ENCODE measurements at places on chromosomes 4 and X.

- DNase-seq: no peak
Measured at GRCh38 chr4:112183252-112183651, 38.0 kb downstream of the FAM241A start.

DNA sequence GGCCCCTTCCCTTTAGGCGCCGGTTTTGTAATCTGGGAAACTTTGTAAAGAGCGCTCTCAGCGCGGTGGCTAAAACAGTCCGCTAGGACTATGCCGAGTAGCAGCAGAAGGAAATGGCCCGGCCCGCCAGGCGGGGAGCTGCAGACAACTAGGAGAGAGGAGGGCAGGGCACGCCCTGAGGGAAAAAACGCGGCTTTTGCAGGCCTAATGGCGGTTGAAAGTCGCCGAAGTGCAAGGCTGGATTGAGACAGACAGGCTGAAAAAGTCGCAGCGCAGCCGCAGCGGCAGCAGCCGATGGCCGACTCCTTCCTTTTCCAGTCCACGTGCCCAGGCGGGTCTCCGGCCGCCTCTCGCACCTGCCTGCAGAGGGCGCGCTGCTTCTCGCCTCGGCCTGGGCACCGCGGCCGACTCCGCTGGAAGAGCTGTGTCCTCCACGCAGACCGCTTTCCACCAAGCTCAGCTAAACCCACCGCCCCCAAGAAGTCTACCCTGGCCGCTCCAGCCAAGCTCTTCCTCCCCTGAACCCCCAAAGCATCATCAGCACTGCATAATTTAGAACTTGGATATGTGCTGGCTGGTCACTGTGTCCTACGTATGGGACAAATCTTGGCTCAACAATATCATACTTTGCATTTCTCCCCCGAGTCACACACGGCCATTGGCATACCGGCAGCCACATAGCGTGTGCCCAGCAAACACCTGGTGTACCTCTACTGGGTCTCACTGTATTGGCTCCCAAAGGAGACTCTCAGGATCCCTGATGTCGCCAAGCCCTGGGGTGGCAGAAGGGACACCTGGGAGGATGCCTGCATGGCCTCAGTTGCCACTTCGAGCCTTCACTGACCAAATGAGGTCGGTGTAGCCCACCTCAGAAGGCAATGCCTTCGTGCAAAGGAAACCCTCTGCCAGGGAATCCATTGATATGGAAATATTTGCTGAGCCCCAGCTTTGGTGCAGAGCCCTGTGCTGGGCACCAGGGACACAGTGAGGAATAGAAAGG is 14.5 kb downstream of the SLC25A5 start:
- no peak for DNase-seq

DNA sequence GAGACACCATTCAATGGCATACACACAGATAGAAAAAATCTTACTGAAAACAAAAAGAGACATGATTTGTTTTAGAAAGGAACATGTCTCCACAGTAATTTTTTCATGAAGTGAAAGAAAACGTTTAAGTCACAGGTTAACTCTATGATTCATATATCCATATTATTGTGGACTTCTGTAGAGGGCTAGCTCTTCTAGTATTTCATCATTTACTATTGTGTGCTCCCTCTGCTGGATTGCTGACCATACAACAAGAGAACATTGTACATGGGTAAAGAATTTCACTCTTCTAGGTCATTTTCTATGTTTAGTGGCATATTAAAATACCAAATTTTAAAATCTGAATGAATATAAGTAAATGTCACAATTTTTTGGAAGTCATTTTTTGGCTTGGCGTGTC is 91.8 kb upstream of the POU3F4 start:
- DNase-seq: no peak

- no peak for DNase-seq
Measured at GRCh38 chrX:65900850-65901844, 138.7 kb downstream of the VSIG4 start.

DNA sequence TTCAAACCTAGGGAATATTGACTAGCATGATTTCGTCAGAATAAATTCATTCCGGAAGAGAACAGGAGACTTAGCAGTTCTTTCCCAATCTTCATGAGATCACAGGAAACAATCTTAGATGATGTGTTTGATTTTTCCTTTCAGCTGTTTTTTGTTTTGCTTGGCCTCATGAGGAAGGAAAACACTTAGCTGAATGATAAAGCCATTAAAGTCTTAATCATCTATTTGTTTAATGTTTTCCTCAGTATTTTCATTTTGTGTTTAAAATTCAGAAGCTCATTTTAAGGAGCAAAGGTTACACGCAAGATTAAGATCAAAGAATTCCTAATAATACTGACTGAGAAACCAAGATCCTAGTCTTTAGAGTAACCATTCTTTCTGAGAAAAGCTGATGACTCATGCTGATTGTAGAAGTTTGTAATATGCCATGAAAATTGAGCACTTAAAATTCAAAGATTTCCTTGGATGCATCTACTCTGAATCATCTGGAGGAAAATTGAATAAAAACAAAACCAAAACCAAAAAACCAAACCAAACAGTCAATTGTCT is 15.4 kb upstream of the TBC1D19 start:
- DNase-seq: peak; percentile 86

- DNase-seq: no peak
Measured at GRCh38 chr4:170256807-170257206, 167.1 kb upstream of the AADAT start.

GRCh38 chr4:39363773-39364393 is 2.3 kb downstream of the RFC1 start:
- no peak for DNase-seq

DNA sequence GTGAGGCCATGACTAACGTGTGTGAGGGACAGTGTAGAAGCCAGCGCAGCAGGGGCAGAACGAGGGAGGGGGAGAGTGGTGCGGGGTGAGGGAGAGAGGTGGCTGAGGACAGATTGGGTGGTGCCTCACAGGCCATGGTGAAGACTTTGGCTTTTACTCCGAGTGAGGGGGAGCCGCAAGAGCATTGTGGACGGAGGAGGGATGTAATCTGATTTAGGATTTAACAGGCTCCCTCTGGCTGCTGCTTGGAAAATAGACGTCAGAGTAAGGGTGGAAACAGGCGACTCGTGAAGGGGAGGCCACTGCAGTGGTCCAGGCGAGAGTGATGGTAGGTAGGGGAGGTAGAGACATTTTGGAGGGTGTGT is 13.0 kb downstream of the PPP1R3F start:
- DNase-seq: no peak

- no peak for DNase-seq
Measured at GRCh38 chr4:125334926-125335325, 20.2 kb downstream of the FAT4 start.

DNA sequence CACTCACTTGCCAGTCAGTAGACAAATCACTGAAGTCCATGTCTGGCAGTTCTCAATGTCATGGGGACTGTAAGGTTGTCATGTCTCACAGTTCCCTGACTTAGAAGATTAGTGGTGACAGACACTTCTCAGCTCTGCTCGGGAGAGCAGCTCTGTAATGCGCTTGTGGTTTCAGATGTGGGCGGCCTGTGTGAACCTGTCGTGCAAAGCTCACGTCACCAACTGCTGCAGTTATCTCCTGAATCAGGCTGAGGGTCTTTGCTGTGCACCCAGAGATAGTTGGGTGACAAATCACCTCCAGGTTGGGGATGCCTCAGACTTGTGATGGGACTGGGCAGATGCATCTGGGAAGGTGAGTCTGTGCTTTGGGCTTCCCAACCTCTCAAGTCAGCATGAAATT is at the start of gene IL9R:
Gene IL9R (plus strand): TSS at position 261 of the 400 bp plus-strand sequence. CDS start 64 bp downstream, at position 325.
- DNase-seq: no peak

DNA sequence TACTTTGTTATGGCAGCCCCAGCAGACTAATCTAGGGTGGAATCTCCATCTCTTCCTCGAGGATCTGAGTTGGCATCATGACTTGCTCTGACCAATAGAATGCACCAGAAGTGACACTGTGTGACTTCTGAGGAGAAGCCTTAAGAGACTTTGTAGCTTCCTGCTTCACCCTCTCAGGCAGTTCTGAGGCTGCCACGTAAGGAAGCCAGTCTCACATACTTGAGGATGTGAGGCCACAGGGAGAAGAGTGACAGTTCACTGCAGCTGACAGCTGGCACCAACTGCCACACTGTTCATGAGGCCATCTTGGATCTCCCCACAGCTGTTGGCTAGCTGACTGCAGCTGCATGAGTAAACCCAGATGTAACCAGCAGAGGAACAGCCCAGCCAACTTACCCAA is 29.3 kb upstream of the BCOR start:
- no peak for DNase-seq

- peak; percentile 26 for DNase-seq
Measured at GRCh38 chr4:40185830-40186664, 10.8 kb upstream of the RHOH start.

DNA sequence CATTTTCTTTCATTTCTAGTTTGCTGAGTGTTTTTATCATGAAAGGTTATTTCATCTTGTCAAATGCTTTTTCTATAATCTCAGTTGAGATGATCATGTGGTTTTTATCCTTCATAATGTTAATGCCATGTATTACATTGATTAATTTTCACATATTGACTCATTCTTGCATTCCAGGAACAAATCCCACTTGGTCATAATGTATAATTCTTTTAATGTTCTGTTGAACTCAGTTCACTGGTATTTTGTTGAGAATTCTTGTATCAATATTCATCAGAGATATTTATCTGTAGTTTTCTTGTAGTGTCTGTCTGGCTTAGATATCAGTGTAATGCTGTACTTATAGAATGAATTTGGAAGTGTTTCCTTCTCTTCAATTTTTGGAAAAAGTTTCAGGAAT is 16.7 kb upstream of the LHFPL1 start:
- peak; percentile 32 for DNase-seq

- no peak for DNase-seq
Measured at GRCh38 chr4:145061318-145061920, 36.6 kb downstream of the ANAPC10 start.

DNA sequence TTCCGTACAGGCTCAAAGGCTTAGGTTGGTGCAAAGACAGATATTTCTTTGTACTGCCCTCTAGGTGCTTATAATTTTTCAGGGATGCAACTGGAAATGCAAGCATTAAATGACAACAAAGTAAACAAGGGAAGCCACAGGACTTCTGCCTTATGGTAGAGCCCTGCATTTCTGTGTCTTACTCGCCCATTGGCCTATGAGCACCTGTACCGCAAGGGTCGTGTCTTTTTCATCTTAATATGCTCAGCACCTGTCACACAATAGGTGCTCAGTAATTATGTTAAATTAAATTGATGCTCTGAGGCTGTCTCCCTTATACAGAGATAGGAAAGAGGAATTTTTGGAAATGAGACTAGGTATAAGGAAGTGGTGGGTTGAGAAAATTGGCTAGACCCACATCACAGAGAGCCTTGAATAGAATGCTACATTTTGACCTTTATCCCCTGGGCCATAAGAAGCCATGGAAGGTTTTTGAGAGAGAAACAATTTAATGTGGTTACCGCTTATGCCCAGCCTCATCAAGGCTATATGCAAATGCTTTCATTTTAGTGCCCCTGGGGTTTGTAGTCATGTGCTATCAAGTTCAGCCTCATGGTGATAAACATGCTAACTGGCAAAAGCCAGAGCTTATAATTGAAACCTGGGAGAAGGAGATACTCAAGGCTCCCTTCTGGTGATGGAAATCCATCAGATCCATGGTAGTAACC is 16.3 kb downstream of the VSIG4 start:
- DNase-seq: no peak

GRCh38 chrX:69027181-69028005 is 137.9 kb downstream of the PJA1 start:
- no peak for DNase-seq

- no peak for DNase-seq
Measured at GRCh38 chr4:2570036-2570435, 33.6 kb downstream of the FAM193A start.

DNA sequence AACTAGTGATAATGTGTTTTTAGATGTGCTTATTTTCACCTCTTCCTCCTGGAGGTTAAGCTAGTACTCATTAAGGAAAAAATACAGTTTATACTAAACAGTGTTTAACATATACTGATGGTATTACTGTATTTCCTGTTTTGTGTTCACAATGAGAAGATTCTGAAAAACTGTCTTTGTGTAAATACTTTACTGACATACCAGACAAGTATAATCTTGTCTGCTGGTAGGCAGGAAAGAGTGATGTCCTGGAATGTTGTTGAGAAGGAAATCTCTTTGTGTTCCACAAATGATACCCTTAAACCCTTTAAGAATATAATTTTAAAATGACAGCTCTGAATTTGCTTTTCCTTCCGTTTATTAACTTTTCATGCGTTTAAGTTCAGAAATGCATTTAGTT is 205.5 kb upstream of the NUDT6 start:
- DNase-seq: no peak

GRCh38 chrX:43481576-43481975 is 174.5 kb upstream of the MAOA start:
- no peak for DNase-seq

Measured in HS-5 (cell line).